ENCODE measurements at places on chromosomes 12 and 14. TPM values are rescaled to one million over a fixed set of nuclear protein-coding genes. Genes with fewer than 3 reads are reported as not detected.

CPNE6 gene
- total RNA-seq, result not detected

KSR2 gene
- total RNA-seq, result not detected

ADCY4 gene
- 9.6 TPM for total RNA-seq

FSCB gene
- not detected for total RNA-seq

P2RX7 gene
- 3.8 TPM for total RNA-seq

DAAM1 gene
- total RNA-seq, result 26.3 TPM

C12orf50 gene
- 0.17 TPM for total RNA-seq

DNAI7 gene
- total RNA-seq, result 0.17 TPM

AGAP2 gene
- total RNA-seq, result 0.15 TPM

DENND5B gene
- total RNA-seq, result 10.2 TPM

CLBA1 gene
- 9.8 TPM for total RNA-seq

SMOC1 gene
- total RNA-seq, result 1.7 TPM

RIC8B gene
- 14.6 TPM for total RNA-seq

ST8SIA1 gene
- 9.9 TPM for total RNA-seq

HOXC4 gene
- 0.17 TPM for total RNA-seq

GPHN gene
- total RNA-seq, result 8.3 TPM

TMBIM6 gene
- 812 TPM for total RNA-seq

IRAK4 gene
- total RNA-seq, result 21.5 TPM

TRIM9 gene
- total RNA-seq, result 0.50 TPM

CLEC6A gene
- not detected for total RNA-seq

TBC1D30 gene
- total RNA-seq, result 0.29 TPM

KRT73 gene
- not detected for total RNA-seq

EFS gene
- 1.7 TPM for total RNA-seq

PTPRQ gene
- total RNA-seq, result 1.2 TPM

TTC6 gene
- total RNA-seq, result under 0.01 TPM

GNPTAB gene
- total RNA-seq, result 26.3 TPM

RERGL gene
- total RNA-seq, result not detected

CATSPERB gene
- total RNA-seq, result not detected

ACVR1B gene
- total RNA-seq, result 13.1 TPM

BDKRB1 gene
- 9.7 TPM for total RNA-seq

ATL1 gene
- 13.8 TPM for total RNA-seq
